Bladder microvascular endothelial cell (primary cell): ENCODE measurements at places on chromosomes 1 and 21. TPM values are rescaled to one million over a fixed set of nuclear protein-coding genes. Genes with fewer than 3 reads are reported as not detected.

The CR1L gene
- not detected in 2 replicates for total RNA-seq

The SETDB1 gene
- 24.6 and 44.6 TPM in 2 replicates for total RNA-seq

The GJA5 gene
- total RNA-seq, result 0.32 and 0.76 TPM in 2 replicates

The GPR137B gene
- 5.3 and 12.5 TPM in 2 replicates for total RNA-seq

The LRRC39 gene
- total RNA-seq, result 0.16 and 0.19 TPM in 2 replicates

The SLC6A9 gene
- total RNA-seq, result 0.16 and 0.63 TPM in 2 replicates

The CDA gene
- total RNA-seq, result 0.32 and 1.4 TPM in 2 replicates

The SUSD4 gene
- 0.13 TPM in 1 of 2 replicates, not detected in the other for total RNA-seq

The KDM5B gene
- 37.4 and 103 TPM in 2 replicates for total RNA-seq

The DEDD gene
- total RNA-seq, result 21.7 and 47.4 TPM in 2 replicates

The HES5 gene
- total RNA-seq, result under 0.01 TPM in 1 of 2 replicates, not detected in the other

The S100A9 gene
- total RNA-seq, result 0.97 and 1.2 TPM in 2 replicates

The KRTAP19-6 gene
- total RNA-seq, result not detected in 2 replicates

The LORICRIN gene
- not detected in 2 replicates for total RNA-seq
